Stimulated activated CD4-positive, alpha-beta T cell treated with anti-CD3 and anti-CD28 coated beads, Interleukin-1b, Interleukin-23, amount 100 ng/mL, for 1 hour (primary cell): ENCODE measurements at places on chromosomes 13 and 19.

DNA sequence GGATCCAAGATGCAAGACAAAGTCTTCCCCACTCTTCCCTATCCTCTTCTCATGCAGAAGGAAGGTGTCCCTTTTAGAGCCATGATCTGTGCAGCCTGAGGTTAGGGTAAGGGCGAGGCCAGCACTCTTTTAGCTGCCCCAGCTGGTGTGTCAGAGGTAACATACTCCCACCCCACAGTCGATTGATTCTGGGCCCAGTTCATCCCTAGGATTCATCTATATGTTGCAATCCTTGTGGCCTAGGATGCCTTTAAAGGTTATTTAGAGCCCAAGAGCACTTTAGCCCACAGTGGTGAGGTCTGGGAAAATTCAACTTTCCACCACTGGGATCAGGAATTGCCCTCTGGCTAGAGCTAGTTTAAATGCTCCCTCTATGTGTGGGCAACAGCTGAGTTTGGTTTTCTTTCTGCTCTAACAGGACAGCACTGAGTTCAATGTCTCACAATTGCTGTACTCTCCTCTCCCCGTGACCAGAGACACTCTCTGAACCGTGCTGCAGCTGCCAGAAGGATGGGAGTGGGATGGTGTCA is 201.3 kb upstream of the SERP2 start:
- no peak for DNase-seq

DNA sequence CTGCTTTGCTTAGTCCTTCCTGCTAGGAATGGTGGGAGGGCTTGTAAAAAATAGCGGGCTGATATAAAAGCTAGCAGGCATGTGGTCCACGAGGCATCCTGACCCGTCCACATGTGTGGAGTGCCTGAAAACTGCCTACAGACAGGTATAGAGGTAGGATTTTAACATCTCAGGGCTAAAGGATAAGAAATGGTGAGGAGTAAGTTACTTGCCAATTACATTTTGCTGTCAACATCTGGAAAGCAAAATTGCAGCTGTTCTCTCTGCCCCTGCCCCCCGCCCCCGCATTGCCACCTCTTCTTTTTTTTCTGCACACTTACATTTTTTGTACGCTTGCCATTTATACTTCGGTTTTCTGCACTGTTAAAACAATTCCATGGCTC is 21.0 kb downstream of the NFIX start:
- no peak for DNase-seq

DNA sequence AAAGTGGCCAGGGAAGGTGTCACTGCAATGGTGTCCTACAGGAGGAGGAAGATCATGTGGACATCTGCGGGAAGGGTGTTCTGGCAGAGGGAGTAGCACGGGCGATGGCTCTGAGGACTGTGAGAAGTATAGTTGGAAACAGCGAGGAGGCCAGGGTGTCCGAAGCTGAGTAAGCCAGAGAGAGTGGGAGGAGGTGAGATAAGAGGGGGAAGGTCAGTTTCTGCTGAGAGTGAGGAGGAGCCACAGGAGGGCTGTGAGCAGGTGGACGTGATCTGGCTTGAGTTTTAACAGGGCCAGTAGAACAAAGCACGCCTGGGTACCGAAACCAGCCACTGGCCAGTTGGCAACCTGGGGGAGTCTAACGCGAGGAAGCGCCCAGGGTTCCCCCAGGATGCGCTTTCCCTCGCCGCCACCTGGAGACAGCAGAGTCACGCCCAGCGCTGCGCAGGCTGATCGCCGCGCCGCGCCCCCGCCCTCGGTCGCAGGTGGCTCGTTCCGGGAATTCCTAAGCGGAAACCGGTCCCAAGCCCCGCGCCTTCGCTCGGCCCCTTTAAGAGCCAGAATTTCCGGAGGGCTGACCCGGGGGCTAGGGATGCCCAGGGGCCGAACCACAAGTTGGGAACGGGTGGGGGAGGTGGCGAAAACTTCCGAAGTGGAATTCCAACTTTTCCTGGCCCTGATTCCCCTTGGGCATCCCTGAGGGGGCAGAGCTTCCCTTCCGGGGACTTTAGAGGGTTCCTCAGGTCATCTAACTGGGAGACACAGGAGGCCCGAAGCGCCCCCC is 1.1 kb upstream of the LSR start:
- no peak for DNase-seq

GRCh38 chr19:10587022-10587838 is at the start of gene AP1M2:
AP1M2 (minus strand) TSS chr19:10587312; CDS start chr19:10587231, 81 bp downstream.
- no peak for DNase-seq

DNA sequence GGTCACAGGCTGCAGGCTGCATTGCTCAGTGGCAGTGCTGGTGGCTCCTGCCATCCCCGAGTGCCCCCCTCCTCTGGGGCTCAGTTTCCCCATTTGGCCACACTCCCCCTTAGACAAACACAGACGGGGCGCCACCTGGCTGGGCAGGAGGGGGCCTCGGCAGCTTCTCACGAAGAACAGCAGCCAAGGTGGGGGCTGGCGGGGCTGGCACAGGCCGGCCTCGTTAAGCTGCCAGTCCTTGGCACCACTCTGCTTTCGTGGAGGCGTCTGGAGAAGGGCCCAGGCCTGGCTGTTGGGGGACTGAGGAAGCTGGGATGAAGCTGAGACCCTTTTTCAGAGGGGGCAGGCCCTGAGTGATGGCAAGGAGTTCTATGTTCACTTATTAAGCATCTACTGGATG is 3.7 kb upstream of the ZNRF4 start:
- DNase-seq = no peak

DNA sequence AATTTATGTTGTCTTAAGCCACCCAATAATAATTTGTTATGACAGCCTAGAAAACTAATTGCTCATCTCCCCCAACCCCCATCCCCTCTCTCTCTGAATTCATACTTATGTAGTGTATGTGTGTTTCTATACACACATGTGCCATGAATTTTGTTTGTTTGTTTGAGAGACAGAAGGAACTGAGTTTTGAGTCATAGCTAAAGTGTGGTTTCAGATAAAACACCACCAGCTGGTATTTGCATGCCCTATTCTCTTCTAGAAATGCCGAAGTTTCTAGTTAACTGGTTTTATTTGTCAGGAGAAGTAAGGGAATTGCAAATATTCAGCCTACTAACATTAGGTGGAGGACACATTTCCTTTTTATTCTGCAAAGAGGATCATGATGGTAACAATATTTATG is 17.4 kb upstream of the LILRA2 start:
- DNase-seq = no peak

GRCh38 chr13:98352226-98352625 is 175.2 kb upstream of the RNF113B start:
- DNase-seq = no peak

DNA sequence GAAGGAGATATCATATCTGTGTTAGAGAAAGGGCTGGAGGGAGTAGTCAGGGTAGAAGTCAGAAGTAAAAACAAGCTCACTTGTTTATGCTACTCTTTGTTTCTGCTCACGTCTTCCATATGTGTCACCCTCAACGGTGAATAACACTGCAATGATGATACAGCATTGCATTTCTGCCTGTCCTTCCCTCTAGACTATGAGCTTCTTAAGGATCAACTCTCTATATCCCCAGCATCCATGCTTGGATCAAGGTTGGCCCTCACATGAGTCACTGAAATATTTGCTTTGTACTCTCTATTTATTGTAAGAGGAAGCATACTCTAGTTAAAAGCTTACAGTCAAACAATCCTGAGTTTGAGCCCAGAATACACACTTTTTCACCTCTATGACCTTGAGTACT is 406.0 kb downstream of the RFC3 start:
- no peak for DNase-seq

DNA sequence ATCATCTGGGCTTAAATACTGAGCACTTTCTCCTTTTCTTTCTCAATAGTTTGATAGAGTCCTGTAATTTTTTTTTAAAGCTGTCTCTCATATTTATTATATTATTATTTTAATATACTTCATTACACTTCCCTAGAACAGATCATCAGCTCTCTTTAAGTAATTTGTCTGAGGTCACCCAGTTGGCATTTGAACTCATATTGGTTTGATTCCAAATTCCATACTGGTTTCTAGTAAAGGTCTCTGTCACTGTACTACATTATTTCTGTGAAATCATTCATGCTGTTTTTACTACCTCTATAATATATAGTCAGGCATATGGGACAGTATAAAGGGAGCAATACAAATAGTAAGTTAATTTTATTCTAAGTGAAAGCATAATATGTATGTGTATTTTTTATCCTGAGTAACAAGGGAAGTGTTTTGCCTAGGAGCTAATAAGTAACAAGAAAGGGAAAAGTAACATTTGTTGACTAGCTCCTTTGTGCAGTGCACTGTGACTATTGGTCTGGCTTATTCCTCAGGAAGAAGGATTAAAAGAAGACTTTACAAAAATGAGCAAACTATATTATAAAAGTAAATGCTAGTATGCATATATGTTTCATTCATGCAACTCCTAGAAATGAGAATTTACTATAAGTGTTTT is 14.3 kb downstream of the LPAR6 start:
- no peak for DNase-seq

DNA sequence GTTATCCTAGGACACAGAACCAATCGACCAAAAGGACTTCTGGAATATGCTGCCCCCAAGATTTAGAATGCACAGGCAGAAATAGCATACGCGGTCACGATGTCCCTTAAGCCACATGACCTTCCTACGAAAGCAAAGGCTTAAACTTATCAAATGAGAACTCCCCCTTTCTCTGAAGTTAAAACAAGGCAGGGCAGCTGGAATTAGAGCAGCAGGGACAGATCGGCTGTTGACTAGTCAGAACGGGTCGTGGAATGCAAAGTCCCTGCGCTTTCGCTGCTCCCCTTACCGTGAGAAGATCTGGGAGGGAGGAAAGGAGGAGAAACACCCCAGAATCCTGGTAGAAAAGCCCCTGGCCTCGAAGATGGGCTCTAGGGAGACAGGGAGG is 799 bp upstream of the USPL1 start:
- no peak for DNase-seq

DNA sequence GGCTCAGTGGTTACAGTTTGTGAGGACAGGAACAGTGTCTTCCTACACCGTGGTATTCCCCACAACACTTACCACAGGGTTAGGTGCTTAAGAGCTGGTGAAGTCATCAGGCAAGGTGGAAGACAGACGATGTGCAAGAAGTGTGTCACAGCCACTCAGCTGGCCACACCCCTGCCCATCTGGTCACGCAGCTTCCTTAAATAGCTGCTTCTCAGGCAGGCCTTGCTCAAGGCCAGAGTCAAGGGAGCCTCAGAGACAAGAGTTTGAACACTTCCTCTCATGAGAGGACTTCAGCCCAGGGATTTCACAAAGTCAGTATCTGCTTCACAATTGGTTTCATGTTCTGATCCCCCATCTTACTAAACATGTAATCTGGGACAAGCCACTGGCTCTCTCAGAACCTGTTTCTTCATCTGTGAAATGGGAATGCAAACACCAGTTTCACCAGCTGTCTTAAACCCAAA is 80.3 kb upstream of the FRY start:
- DNase-seq = no peak

DNA sequence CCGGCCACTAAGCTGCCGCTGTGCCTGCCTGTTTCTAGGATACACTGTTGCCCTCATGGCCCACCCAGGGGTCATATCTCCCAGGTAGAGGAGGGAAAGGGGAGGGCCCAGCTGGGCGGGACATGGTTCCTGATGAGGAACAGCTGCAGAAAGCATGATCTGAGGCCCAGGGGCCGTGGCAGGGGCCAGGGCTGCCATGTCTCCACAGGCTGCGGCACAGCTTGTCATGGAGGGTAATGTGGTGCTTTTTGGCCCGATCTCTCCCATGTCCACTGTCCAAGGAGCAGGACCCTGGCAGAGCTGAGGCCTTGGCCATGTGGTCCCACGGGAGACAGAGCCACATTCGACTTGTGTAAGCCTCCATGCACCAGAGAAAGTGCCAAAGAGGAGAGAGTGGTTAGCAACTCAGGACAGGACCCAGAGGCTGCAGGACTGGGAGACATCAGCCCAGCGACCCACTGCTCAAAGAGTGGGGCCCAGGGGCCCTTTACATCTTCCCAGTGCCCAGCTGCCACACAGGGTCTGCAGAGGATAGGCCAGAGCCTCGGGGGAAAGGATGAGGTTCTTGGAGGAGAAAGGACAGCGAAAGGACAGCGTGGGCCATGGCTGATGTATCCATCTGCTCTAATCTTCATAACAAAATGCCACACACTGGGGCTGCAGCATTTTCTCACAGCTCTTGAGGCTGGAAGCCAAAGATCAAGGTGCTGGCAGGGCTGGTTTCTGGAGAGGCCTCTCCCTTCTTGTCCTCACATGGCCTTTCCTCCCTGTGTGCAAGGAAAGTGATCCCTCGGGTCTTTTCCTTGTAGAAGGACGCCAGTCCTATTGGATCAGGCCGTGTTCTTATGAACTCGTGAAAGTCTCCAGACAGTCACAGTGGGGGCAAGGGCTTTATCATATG is 11.5 kb downstream of the POP4 start:
- DNase-seq = no peak

DNA sequence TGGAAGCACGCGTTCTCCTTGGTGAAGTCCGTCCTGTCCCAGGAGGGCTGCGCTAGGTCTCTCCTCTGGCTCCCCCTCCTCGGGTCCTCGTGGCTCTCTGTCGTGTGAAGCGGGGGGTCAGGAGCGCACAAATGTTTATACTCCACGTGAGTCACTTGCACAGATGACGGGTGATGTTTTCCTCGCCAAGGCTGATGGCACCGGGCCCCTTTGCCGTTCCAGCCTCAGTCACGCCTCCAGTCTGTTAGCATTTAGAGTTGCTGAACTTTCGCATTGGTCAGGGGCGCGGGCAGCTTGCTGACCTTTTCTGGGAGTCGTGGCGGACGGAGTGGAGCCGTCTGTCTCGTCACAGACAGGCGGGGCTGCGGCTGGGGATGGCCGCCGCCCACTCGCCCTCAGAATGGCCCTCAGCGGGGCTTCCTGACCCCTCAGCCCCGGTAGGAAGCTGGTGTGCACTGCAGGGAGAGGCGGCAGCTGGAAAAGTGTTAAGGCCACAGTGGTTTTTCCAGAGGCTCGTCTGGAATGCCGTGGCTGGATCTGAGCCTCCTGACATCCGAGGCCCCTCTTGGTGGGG is 13.7 kb downstream of the KLHL26 start:
- no peak for DNase-seq

- DNase-seq = no peak
Measured at GRCh38 chr13:109428146-109428545, 358.2 kb downstream of the IRS2 start.

GRCh38 chr19:19552798-19553197 is 14.7 kb downstream of the CILP2 start:
- no peak for DNase-seq

GRCh38 chr13:100954430-100955305 is 280.1 kb upstream of the TMTC4 start:
- DNase-seq = no peak

DNA sequence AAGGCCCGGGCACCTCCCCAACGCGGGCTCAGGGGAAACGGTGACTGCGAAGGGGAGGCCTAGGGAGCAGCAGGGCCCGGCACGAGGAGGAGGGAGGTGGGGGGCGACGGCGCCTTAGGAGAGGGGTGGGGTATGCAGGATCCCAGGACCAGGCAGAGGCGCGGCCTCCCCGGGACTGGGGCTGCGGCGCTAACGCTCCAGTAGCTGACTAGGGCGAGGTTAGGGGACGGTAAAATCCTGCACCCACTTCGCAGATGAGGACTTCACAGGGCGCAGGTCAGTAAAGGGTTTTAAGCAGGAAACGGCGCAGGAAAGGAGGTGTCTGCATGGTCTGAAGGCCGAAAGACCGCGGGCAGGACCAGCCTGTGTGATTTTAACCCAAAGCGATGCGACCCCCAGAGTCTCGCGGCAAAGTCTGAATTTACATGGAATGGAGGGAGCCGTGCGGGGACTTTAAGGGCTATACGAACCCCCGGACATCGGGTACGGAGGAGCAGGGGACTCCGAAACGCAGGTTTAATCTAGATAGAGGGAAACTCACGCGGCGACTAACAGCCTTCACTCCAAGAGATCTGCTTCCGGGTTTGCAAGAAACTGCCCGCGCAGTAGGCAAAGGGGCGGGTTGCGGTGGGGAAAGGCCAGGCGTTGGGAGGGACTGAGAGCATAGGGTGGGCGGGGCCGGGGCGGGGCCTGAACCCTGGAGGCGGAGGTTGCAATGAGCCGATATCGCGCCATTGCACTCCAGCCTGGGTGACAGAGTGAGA is at the start of gene ZNF665:
Gene ZNF665 (minus strand): TSS at position 588 of the 764 bp plus-strand sequence. CDS start 10,460 bp downstream, outside the sequence.
- DNase-seq = peak; percentile 30
